ENCODE measurements at places on chromosomes 5 and 9.
A peak's percentile ranks its signal among the peaks of the same experiment; 100 is the strongest.

DNA sequence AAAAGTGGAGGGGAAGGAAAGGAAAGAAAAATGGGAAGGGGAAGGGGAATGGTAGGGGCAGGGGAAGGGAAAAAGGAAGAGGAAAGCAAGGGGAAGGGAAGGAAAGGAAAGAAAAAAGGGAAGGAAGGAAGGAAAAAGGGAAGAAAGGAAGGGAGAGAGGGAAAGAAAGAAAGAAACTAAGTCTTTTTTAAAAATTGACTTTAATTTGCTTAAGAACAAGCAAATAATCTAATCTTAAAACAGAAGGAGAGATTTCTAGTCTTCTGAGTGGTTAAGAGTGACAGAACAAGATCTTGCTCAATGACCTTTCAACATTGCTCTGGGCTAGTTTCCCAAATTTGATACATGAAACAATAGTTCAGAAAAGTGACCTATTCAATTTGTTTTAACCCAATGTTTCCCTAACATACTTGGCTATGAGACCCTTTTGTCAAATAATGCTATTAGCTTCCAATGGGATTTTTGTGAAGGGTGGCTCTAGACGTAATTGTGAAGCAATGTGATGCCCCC is 33.4 kb upstream of the GLIS3 start:
- DNase-seq = no peak

GRCh38 chr5:174273325-174273724 is 227.8 kb downstream of the NSG2 start:
- no peak for DNase-seq

- DNase-seq = no peak
Observed at GRCh38 chr5:111280282-111280951, 56.2 kb downstream of the CAMK4 start.

GRCh38 chr5:67015541-67016191 is 180.9 kb downstream of the CD180 start:
- no peak for DNase-seq

GRCh38 chr9:38127271-38127839 is 58.3 kb upstream of the SHB start:
- DNase-seq = no peak

- no peak for DNase-seq
Observed at GRCh38 chr5:66976108-66976507, 220.5 kb downstream of the CD180 start.

DNA sequence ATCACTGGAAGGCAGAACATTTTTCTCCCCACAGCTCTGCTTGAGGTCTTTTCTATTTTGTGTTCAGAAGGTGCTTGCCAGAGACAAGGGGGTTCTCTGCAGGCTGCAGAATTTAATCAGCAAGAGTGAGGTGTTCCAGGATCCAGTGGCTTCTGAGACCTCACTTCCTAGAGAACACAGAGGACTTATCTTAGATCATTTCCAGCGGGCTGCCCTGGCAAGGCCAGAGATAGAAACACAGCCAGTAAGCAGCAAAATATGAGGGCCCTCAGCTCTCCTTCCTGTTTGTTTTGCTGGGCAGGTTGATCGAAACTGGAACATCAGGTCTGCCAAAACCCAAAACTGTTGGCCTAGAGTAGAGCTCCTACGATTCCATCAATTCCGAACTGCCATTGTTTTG is 187.3 kb downstream of the DIRAS2 start:
- DNase-seq = no peak

GRCh38 chr9:125574126-125574877 is 132.7 kb downstream of the MAPKAP1 start:
- DNase-seq = no peak

GRCh38 chr5:39217365-39218281 is 1.7 kb downstream of the FYB1 start:
- peak; percentile 43 for DNase-seq

DNA sequence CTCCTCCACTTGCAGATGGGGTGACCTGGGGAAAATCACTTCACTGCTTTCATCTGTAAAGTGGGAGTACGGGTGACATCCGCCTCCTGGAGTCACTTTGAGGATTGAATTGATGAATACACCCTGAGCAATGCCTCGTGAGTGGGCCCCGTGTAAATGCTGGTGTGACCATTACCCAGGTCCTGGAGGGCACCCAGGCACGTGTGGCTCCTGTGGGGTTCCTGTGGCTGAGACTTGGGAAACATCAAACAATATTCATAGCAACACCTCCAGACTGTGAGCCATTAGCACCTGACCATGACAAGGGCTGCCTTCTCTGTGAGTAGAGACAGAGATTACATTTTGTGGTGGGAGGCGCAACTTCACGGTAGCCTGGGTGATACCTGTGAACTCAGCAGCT is 11.4 kb downstream of the MRPL36 start:
- DNase-seq = peak; percentile 57

DNA sequence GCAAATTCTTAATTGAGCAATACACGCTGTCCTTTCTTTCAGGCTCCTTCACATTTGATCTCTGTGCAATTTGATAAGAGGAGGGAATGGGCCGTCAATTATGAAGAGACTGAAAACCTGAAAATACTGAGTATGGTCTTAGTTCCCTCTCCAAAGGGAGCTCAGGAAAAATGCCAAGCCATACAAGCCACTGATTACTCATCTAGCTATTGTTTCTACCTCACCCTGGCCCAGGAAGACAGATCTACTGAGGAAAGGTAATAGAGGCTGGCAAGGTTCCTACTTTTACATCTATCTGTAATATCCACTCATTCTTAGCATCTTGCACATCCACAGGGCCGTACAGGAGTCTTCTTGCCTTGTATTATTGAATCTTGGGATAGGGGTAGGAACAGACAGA is 23.7 kb upstream of the TNC start:
- DNase-seq = no peak

DNA sequence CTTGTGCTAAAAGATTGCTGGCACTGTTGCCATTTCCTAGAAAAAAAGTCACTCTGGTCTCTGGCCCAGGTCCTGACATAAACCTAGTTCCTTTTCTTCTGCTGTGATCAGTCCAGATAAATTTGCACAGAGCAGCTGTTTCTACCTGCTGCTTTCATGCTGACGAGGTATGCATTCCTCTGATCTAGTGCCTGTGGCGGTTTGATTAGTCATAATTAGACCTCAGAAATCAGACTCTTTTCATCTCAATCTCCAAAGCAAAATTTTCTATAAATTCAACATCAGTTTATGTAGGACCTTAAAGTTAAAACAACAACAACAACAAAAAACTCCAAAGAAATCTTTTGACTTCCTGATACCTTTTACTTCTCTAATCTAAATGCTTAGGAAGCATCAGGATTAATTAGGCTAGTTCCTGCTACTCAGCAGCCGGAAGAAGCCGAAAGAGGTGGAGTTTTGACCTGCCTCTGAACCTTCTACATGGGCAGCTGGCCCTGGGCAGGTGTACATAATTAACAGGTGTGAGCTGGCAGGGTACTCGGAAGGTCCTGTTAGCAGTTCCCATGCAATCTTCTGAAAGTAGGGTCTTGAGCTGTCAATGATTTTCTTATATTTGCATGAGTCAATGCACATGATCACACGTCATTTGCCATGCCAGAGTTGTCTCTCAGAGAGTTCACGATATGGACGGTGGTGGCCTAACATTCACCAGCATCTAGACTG is 83.3 kb upstream of the CCDC112 start:
- no peak for DNase-seq

- DNase-seq = no peak
Observed at GRCh38 chr9:128124873-128125579, 2.5 kb downstream of the PTGES2 start.

- DNase-seq = no peak
Observed at GRCh38 chr9:124256517-124257069, 1.2 kb upstream of the NEK6 start.

DNA sequence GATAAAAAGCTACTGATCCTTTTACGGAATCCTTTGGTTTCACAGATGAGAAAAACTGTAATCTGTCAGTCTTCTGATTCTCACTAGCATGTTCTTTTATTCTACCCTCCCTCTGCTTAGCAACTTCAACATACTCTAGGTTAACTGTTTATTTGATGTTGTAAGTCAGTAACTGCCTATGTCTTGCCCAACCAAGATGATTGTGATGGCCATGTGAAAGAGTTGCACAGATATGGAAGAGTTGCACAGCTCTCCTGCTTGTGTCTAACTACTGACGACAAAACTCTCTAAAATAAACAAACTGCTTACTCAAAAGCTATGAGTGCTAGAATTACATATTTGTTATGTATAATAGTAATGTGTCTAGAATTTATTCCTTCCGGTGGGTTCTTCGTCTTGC is 227.3 kb upstream of the DAB2 start:
- no peak for DNase-seq

GRCh38 chr5:77390221-77390620 is 101.9 kb downstream of the WDR41 start:
- DNase-seq = no peak

GRCh38 chr9:34988218-34989002 is 1.1 kb upstream of the DNAJB5 start:
- no peak for DNase-seq

Measured in NK-92 treated with Interleukin-12 subunit alpha and Interleukin-12 subunit beta, amount 100 ng/mL, for 24 hours (cell line).